ENCODE measurements at places on chromosomes 1 and 21.

DNA sequence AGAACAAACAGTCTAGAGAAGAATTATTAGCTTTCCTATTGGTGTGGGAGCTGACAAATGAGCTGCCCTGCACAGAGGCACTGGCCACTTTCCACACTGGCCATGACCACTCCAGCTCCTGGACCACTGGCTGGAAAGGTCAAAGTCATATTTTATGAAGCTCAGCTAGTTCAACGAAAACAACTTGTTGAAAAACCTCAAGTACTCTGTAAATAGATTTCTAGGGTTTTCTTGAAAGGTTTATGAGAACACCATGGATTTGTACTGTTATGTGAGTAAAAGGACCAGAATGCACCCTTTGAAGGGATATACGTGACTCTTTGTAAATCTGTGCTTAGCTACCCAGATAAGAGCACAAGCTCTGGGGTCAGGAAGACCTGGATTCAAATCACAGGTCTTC is 54.5 kb upstream of the FGGY start:
- DNase-seq, result no peak

DNA sequence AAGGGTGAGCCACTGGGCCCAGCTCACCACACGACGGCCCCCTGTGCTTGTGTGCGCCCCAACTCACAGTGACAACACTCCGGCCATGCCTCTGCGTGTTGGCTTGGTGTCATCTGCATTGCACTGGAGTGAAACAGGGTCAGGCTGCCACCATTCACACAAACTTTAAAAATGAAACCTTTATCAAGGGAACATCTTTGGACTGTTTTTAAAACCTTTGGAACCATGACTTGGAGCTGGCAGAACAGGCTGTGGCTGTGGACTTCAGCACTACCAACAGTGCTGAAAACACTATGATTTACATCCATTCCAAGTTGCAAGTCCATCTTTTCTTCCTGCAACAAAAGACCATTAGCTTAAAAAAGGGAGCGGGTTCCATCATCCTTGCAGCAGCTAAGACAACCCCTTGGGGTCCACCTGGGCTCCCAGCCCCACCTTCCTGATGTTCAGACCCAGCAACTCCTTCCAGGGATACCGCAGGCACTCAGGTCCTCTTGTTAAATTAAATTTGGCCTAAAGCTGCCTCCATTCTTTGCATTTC is 25.6 kb downstream of the POFUT2 start:
- DNase-seq, result no peak

DNA sequence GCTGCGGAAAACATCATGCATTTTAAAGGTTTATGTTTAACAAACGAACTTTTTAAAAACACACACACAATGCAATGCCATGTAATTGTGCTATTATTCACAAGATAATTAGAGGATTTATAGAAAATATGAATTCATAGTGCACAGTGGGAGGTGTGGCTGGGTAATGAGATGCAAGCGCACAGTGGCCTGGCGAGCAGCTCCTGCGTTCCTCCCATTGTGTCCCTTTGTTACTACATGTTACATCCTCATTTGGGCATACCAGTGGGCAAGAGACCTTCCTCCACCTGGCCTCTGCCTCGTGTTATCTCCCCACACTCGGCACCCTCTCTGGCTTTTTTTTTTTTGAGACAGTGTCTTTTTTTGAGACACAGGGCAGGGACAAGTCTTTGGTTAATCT is 30.0 kb upstream of the TENT5B start:
- DNase-seq, result no peak

GRCh38 chr1:119978018-119978505 is 81.7 kb upstream of the ADAM30 start:
- no peak for DNase-seq

GRCh38 chr1:149846593-149847466 is 52.5 kb upstream of the BOLA1 start:
- peak; percentile 6 for DNase-seq

DNA sequence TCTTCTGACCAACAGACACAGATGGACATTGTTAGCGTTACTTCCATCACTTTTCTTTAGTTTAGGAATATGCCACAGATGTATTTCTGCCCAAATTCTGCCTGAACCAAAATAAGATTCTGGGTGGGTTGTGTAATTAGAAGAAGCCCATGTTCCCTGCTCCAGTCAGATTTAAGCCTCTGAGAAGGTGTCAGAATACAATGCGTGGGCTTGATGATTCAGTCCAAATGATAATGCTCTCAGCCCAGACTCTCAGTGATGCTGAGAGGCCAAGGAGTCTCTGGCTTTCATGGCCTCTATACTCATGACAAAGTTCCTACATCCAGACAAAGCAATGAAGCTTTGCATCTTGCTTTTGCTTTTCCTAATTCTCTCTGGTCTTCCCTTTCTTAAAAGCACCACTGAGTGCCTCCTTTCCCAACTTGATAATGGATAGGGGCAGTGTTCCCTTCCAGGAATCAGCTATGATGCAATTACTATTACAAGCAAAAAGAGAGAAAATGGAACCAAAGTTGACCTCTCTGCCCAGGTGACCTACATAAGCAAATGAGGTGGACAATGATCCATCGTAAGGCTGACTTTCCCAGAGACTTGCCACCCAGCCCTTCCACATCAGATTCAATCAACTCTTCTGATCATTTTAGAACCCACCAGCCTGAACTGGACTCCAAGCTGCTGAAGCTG is 8.8 kb downstream of the SEC16B start:
- no peak for DNase-seq

DNA sequence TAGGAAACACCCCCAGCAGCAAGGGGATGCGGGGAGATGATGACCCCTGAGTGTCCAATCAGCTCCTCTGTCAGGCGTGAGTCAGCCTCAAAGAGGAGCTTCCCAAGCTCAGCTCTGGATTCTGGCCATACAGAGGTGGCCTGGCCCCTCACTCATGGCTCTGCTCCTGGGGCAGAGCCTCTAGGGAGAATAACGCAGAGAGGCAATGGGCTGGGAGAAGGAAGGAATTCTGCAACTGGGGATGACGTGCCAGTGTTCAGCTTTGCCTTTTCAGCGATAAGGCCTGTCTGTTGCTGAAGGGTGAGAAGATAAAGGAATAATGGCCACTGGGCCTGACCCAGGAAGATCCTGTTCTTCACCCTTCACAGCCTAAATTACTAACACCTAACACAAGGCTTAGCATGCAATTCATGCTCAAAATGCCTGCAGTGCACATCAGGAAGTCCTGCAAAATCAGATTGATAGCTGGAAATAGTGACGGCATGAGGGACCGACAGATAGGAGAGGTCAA is 92.2 kb downstream of the TBX19 start:
- DNase-seq, result no peak

DNA sequence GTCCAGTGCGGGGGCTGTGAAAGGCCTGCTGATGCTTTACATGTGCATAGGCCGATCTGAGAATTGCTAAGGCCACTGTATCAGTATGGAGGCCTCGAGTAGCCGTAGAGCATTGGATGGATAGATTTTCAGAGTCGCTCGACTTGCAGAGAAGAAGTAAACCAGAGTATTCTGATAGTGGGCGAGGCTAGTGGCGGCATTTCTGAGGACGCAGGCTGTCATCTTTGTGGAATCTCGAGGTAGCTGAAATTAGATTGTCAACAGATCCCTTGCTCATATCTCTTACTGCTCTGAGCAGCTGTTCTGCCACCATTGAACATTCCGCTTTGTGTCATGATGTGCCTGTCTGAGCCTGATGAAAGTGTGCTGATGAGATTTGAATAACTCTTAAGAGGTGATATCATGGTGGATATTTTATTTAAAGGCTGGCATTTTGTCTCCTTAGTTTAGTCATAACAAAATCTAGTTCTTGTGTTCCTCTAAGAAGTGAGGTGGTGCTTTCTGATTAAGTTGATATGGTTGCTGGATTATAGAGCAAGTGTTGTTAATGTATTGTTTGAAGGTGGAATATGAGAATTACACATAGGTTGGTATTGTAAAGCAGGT is 1.5 kb downstream of the KIF1B start:
- no peak for DNase-seq

DNA sequence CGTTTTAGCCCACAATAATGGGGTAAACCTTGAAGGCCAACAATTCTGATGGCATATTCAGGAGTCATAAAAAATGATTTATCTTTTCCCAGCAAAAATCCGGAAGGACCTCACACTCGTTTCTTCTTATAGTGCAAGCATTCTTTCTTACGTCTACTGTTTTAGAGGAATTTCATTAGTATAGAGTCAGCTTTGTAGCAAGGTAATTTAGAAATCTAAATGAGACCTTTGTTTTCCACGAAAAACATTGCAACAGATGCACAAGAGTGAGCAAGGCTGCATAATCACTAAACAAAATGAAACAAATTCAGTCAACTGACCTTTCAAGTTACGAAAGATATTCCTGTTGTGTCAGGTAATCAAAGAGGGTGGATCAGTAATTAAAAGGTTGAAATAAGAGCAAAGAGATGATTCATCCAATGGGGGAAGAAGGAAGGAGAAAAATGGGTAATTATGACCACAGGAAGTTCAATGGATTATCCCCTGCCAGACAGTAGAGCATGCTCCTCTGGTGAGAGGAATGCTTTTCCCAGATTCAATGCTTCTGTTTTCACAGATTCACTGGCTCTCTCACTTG is 560 bp upstream of the CSDE1 start:
- no peak for DNase-seq
